ENCODE measurements at places on chromosomes 2 and 18.
A peak's percentile ranks its signal among the peaks of the same experiment; 100 is the strongest.

DNA sequence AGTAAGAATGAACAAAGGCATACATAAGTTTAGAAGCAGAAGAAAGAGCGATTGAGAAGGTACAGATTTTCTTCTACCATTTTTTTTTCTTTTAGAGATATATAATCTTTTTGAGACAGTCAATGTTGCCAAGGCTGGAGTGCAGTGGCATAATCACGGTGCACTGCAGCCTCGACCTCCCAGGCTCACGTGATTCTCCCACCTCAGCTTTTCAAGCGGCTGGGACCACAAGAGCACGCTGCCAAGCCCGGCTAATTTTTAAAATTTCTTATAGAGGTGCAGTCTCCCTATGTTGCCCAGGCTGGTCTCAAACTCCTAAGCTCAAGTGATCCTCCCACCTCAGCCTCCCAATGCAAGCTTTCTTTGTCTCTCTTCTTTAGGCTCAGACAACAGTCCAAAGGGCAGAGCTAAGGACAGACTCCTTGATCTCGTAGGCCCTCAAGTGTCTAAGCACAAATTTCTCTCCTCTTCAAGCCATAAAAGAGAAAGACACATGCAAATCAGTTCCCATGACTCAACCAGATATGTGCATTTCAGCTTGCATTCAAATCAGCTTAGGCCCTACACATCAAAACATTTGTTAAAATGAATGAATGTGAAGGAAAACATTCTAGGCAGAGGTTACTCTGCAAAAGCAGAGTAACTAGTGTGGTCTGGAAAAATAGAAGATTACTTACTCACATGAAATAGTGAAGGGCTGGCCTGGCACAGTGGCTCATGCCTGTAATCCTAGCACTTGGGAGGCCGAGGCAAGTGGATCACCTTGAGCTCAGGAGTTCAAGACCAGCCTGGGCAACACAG lies 18.0 kb downstream of the ITSN2 start:
- DNase-seq: no peak

- no peak for DNase-seq
Measured at GRCh38 chr2:86194751-86195054, 559 bp downstream of the IMMT start.

DNA sequence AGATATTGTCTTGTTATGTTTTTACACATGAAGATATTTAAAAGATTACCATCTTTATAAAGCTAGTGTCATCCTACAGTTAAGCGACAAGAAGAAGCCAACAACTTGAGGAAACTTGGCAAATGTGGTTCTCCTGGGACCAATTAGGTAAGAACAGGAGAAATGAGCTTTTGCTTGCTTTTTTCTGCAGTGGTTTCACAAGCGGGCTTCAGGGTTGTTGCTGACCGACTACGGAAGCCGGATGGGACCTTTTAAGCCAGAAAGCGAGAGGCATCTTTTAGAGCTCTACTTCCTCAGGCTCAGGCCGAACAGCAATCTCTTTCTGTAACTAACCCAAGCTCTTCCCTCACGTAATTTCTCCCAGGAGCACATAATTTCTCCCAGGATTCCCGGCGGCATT lies 256.5 kb downstream of the CNTNAP5 start:
- DNase-seq: no peak

GRCh38 chr2:163906410-163906809 lies 170.6 kb upstream of the FIGN start:
- DNase-seq: no peak

DNA sequence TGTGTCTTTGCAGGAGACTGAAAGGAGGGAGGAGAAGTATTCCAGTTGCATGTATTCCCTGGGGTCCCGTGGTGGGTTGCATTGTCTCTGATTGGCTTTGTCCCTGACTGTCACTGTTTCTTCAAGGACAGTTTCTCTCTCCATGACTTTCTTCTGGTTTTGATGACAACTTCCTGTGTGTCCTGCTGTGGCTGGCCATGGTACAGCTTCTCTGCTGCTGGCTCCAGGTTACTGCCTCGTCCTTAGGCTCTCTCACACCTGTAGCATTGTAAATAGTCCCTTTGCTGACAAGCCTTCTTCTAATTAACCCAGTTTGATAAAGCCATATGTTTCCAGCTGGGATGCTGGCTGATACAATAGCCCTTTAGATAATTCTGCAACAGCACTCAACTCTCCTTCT lies 129.0 kb downstream of the LPIN1 start:
- no peak for DNase-seq

- DNase-seq: no peak
Measured at GRCh38 chr18:62897153-62897552, 181.8 kb downstream of the PHLPP1 start.

GRCh38 chr18:57230861-57231585 lies 84.1 kb downstream of the BOD1L2 start:
- DNase-seq: no peak

GRCh38 chr2:240983361-240983995 lies 14.9 kb upstream of the SNED1 start:
- no peak for DNase-seq

DNA sequence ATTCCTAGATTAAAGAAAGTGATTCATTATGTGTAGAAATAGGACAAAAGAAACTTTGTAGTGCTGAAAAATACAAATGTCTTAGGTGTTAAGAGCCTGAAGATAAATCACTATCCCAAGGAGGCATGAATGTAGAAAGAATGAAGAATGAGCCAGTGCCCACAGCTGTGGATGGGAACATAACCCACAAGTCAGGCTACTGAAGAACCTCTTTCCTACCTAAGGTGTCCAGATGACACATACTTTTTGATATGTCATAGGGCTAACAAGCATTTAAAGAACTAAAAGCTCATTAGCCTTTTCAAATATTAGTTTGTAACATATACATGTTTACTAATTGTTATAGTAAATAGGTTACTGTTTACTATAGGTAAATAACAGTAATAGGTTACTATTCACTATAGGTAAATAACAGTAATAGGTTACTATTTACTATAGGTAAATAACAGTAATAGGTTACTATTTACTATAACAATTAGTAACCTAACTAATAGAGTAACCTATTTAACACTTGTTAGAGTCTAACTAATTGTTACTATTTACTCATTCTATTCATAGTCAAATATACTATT lies 275.0 kb upstream of the KYNU start:
- DNase-seq: no peak

DNA sequence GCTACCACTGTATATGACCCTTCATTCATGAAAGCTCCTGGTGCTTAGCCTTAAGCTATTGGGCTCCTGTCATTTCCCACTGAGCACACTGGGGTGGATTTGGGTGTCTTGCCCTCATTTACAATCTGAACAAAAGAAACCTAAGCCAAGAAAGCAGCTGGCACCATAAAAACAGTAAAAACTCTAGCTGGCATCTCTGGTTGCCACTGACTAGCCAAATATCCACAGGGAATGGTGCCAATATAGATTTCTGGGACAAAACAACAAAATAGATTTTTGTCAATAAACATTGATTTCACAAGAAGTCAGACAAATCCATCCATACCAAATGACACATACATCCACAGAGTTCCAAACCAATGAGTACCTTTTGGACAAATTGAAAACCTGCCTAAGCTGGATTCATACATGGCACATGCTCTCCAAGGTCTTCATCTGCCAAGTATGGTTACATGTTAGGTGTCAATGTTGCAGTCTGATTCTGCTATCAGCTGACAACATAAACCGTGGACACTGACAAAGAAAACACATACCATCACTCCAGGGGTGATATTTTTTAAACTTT lies 1081.5 kb upstream of the ZEB2 start:
- DNase-seq: no peak

DNA sequence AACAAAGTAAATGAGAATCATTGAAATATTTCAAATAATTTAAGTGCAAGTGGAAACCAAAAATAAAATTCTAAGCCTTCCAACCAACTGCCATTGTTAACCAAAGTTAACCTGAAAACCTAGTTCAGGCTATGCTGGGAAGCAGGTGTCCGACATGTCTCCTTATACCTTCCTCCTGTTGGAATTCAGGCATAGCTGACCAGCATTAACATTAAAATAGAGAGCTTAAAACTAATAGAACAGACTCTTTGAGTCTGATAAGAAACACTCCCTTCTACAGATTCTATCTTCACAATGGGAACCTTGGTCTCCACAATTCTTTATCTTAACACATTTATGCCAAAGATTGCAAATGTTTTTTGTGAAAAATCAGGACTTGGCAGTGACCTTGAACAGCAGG lies 1004.9 kb upstream of the NRXN1 start:
- DNase-seq: no peak

DNA sequence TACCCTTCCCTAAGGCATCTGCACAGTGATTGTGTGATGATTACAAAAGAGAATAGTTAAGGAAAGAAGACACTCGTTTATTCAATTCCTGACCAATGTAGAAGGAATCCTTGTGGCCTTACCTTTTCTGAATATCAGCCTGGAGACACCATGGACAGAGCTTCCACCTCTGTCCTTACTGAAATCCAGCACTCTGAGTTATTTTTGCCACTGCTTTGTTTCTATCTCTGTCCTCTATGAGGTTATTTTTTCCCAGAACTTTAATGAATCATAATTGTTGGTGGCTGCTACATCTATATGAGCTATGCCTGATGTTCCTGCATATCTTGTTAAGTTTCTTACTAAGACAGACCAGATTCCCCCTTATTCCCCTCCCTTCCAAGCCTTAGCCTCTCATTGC lies 275.1 kb downstream of the SETBP1 start:
- DNase-seq: no peak

GRCh38 chr18:49862656-49863385 lies 49.5 kb upstream of the ACAA2 start:
- DNase-seq: no peak

DNA sequence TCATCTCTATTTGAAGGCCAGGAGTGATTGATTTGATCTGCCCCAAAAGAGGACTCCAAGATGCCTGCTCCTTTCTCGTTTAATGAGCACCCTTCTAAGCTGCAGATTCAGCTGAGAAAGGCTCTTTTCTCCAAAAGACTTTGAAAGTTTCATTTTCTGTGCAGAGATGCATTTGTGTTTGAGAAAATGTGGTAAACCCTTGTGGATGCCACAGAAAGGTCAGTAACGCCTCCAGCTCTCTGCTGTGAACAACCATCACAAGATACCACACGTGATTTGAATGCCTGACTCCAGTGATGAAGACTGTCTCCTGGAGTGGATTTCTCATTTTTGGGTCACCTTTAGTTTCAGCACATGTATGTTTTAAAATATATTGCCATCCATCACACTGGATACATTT lies 35.0 kb upstream of the CCDC85A start:
- DNase-seq: no peak

GRCh38 chr2:84083984-84084383 lies 375.1 kb downstream of the SUCLG1 start:
- DNase-seq: no peak

DNA sequence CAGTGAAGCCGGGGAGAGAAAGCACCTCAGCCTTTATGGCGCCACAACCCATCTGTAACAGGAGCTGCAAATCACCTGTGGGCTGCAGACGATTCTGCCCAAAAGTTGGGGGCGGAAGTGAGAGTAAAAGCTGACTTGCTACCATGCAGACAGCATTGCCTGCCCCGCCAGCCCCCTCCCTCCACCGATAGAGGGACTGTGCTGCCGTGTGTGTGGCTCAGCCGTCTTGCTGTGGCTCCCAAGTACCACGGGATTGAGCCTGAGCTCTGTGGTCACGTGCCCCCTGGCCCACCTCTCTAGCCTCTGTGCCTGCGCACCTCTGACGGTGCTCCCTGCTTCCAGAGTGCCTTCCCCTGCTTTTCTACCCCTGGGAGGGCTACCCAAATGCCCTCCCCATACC lies 79.6 kb downstream of the GLI2 start:
- no peak for DNase-seq

DNA sequence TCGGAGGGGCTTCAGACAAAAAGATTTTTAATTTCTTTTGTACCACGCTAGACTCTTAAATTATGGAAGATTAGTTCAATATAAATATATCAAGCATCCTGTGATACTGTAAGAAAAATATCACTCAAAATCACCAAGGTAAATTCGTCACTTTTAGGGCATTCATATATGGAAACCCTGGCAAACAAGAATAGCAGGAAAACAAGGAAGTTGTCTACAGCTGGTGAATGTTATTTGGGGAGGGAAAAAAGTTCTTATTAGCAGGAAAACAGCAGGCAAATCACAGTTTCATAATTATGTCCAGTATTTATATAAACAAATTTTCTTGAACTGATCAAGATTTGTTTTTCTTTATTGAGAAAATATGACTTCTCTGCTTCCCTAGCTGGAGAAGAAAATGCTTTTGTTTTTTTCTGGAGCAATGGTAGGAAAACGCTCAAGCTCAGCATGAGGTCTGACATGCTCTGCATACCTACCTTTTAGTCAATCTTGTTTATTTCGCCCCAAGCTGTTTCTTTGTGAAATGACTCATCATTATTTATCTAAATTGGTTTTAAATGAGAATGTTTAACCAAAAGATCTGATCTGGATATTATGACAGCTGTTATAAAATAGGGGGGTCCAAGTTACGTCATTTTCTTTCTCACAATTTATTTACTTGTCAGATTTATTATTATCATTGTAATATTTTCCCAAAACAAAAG lies 14.7 kb downstream of the LINC00305 start:
- DNase-seq: no peak

DNA sequence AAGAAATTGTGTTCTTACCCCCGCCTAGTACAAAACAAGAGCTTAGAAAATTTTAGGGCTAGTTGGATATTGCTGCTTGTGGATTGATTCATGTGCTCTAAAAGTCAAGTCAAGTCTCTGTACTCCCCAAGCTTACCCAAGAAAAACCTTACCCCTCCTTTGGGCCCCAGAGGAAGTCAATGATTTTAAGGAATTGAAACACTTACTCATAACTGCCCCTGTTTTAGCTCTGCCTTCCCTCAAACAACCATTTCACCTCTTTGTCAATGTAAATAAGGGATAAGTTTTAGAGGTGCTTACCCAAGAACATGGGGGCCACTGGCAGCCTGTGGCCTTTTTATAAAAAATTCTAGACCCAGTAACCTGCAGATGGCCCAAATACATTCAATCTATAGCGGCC lies 136.6 kb upstream of the RMP24 start:
- no peak for DNase-seq

DNA sequence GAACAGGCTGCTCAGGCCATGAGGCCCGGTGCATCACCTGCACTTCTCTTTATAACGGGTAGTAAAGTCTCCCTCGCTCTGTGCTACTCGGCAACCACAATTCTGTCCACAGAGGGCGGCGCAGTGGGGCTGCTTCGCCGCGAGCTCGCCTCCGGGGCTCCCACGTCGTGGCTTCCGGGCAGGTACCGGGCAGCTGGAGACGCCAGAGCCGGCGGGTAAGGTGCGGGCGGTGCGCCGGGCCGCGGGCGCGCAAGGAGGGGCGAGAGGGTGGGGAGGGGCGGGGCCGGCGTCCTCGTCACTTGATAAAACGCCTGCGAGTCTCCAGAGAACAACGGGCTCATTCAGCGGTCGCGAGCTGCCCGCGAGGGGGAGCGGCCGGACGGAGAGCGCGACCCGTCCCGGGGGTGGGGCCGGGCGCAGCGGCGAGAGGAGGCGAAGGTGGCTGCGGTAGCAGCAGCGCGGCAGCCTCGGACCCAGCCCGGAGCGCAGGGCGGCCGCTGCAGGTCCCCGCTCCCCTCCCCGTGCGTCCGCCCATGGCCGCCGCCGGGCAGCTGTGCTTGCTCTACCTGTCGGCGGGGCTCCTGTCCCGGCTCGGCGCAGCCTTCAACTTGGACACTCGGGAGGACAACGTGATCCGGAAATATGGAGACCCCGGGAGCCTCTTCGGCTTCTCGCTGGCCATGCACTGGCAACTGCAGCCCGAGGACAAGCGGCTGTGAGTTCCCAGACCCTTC lies at the start of gene ITGA6:
Gene ITGA6, plus strand, starts transcription at position 331 of the 734 bp plus-strand sequence.
- peak; percentile 54 for DNase-seq

Data from stimulated activated CD4-positive, alpha-beta T cell treated with anti-CD3 and anti-CD28 coated beads, Interleukin-2, amount 100 ng/mL, for 48 hours (primary cell).